ENCODE measurements at places on chromosomes 13 and 19. TPM values are rescaled to one million over a fixed set of nuclear protein-coding genes. Genes with fewer than 3 reads are reported as not detected.

GRCh38 chr19:33698576-33699435 is 77.1 kb downstream of the CHST8 start:
- DNase-seq: no peak

Gene SYNE4
- 0.99 TPM for total RNA-seq

- DNase-seq: no peak
Observed at GRCh38 chr19:39438270-39438934, 2.7 kb upstream of the RPS16 start.

Gene HSPBP1
- 69.7 TPM for total RNA-seq

DNA sequence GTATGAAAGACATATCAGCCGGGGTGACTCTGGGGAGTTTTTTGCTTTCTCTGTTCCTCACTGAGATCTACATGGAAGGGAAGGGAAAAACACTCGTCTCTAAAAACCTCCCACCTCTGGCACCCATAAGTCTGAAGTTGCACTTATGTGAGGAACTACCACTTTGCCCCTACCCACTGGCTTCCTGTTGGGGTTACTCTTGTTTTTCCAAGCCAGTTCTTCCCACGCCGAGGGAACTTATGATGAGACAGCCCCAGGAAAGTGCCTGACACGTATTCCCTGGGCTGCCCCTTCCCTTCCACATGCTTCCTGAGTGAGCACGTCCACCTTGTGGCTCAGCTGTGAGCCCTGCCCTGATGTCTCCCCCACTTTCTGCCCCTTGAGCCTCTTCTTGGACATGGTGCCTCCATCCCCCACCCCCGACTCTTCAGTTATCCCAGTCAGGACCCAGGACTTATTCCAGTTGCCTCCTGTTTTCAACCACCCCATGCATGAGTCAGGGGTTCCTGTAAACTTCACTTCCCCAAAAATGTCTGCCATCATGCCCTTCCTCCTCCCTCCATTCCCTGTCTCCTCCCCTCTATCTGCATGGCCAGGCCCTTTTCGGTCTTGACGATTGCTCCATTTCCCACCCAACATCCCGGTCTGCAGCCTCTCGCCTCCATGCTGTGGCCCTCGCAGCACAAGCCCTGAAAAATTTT is 5.1 kb upstream of the SIGLEC7 start:
- no peak for DNase-seq

DNA sequence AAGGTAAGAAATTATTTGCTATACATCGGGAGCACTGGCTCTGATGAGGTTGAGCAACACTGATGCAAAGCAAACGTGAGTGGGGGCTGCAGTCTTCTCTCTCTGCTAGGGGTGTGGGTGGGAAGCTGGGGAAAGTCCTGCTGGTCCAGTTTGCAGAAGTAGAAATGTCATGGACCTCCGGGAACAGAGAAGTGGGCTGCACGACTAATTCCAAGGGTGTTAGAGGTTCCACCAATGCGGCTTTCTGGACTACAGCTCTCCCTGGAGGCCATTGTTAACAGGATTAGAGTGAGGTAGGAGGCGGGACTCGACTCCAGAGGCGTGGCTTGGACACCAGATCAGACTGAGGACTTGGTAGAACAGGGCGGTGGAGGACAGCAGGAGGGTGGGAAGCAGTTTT is 5.7 kb upstream of the FBXO27 start:
- DNase-seq: no peak

DNA sequence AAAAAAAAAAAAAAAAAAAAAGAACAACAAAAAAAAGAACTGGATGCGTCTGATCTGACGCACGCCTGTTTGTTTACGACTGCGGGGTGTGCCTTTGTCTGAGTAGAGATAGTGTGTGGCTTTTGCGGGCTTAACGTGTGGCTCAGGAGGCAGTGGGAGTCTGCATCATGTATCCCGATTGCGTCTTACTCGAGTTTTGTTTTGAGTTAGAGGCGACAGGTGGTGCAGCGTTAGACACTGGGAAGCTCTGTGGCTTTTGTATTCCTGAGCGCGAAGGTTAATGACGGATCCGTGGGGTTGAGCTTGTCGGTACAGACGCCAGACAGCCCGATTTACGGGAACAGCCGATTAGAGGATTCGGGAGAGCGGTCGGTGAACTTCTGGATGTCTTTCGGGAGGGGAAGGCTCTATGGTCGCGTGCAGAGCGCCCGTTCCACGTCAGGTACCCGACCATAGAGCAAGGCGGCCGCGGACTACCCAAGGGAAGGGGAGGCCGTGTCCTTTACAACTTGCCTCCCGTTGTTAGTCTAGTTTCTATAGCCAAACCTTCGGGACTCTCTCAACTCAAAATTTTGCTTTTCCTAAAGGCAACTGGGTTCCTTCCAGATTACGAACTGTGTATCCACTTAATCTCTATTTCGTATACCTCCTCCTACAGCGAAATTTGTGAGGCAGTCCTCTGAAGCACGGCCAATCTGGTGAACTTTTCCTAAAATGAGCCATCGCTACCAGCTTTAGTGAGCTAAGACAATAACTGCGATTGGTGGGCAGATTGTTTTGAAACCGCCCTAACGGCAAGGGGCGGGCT is 926 bp upstream of the HNRNPUL1 start:
- peak; percentile 85 for DNase-seq

DNA sequence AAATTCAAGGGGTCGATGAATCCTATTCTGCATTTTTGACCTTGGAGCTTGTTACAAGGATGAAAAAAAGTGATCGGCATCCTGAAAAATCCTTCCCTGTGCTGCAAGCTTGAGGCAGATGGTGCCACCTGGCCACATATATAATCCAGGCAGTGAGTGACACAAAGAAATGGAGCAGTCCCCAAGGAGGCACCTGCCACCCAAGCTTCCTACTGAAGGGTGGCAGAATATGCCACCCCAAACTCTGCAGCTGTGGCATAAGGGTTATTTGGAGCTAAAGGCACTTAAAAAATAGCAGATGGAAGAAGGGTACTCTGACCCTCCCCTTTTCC is 15.4 kb downstream of the TMEM272 start:
- DNase-seq: no peak

DNA sequence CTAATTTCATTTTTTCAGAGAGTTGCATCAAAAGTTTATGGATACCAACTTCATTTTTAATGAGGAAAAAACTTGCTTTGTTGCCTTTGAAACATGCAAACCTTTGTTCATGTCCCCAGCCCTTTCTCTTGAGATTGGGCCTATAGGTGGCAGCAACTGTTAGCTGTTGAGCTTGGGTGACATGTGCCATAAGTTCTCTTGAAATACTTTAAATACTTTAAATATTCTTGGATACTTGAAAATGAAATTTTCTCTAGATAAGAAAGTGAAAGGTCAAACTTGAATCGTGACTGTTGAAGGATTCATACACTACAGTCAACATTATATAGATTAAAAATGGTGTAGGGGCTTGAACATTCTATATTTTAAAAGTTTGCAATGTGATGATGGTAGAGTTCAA is 294.9 kb downstream of the NDFIP2 start:
- no peak for DNase-seq

DNA sequence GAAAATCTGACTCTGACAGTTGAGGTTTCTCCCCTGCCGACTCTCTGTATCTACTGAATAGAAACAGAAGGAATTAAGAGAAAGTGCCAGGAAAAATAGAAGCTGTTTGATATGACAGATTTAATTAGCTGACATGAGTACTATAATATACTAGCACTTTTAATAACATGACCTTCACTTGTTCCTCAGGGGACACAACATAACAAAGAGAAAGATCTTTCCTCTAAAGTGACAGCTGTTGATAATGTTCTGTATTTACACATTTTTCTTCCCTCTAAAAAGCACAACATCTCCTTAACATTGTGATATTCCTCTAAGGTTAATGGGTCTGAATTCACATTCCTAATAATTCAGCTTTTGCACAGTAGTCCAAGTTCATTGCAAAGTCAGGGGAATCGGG is 1136.0 kb downstream of the PCDH17 start:
- no peak for DNase-seq

DNA sequence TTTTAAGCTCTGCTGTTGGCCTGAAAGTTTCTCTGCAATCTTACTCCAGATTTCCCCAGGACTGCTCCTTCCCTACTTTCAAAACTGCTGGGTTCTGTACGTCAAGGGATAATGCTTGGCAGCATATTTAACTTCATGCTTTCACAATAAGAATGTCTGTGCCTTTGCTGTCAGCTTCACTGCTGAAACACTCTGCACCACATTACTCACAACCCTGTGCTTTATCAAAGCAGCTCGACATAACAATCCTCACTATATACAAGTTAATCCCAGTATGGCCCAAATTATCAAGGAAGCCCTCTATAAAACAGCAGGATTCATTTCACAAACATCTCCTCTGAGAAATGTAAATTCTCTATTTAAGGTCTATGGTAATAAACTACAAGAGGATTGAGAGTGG is 17.5 kb downstream of the LATS2 start:
- DNase-seq: no peak

Measured in activated naive CD8-positive, alpha-beta T cell treated with anti-CD3 and anti-CD28 coated beads for 36 hours (primary cell).